Mesothelial cell of epicardium (in vitro differentiated cells): ENCODE measurements at places on chromosomes 7 and 10. TPM values are rescaled to one million over a fixed set of nuclear protein-coding genes. Genes with fewer than 3 reads are reported as not detected.

NRCAM gene
- 5.0 to 6.2 TPM (median 5.7 TPM) in 3 replicates for total RNA-seq

GRCh38 chr10:103600325-103600724 lies 106.8 kb downstream of the NEURL1 start:
- DNase-seq, result no peak

DNA sequence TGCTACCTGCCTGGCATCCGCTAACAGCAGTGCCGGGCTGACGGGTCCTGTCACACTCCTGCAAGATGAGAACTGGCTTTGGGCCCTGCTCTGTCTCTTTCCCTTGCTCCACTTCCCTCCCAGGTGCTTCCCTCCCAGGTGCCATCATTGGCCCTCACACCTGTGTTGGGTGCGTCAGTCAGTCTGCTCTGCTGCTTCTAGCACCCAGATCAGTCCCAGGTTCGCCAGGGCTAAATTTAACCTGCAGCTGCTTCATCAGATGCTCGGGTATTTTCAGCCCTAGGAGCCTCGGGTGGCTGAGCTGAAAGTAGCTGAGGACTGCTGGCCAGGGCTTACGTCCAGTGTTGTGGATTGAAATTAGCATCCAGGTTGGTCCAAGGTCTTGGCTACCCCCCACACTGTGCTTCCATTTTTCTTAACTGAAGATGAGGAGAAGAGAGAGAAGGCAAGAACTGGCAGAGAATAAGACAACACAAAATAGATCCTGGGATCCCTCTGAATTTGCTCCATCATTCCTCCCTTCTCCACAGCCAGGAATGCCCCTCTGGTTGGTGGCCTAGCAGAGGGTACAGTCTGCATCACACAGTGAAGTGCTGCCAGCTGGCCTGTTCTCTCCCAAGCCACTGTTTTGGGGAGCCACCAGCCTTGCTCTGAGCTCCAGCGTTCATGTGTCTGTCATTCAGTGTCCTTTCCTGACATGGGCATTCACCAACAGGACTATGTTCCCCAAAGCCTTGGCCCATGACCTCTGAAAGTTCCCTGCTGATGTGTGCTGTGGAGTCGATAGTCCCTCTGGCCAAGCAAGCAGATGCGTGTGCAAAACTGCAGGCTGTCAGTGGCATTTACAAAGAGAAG lies 65.9 kb upstream of the SYPL1 start:
- DNase-seq, result no peak

GPR22 gene
- total RNA-seq, result not detected in 3 replicates

DNA sequence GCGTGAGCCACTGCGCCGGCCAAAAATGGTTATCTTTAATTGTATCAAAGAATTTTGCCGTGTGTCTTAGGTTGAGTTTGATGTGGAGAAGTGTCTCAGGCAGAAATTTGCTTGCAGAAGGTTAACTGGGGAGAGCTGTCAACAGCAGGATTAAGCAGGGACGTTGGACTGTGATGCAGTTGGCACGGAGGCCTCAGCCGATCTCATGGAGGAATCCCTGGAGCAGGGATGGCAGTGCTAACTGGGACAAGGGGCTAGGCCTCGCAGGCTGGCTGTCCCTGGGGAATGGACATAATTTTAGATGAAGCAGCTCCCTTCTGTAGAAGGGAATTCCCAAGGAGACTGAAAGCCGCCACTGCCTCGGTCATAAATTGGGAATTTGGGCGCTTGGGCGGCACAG lies 12.3 kb upstream of the KIF5B start:
- no peak for DNase-seq

DNA sequence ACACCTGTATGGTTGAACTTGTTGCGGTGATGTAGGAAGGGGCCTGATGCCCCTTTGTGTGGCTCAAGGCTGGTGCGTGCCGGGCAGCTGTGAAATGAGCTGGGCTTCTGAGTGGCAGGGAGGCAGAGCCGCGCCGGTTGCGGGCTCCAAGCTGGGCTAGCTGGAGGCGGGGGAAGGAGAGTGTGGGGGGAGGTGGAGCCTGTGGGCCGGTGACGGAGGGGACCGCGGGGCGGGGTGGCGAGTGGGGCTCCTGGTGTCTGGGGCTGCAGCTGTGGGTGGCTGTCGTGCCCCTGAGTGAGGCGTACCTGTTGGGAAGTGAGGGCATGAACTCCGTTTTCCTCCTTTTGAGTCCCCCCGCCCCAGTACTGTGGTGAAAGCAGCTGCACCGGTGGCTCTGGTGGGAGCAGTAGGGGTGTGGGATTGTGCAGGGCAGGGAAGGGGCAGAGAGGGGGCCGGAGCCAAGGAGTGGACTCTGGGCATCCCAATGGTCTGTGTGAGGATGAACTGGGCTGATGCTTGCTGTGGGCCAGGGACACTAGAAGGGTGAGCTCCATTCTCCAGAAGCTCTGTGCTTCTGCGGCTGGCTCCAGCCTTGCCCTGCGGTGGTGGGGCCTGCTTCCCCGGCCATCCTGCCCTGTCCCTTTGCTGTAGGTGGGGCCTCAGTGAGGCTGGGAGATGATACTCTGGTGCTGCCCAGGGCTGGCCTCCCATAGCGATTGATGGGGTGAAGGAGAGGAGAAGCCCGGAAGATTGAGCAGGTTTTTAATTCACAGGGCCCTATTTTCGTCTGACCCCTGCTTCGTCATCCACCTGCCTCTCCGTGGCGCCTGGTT lies 41.7 kb downstream of the INPP5A start:
- no peak for DNase-seq

DNA sequence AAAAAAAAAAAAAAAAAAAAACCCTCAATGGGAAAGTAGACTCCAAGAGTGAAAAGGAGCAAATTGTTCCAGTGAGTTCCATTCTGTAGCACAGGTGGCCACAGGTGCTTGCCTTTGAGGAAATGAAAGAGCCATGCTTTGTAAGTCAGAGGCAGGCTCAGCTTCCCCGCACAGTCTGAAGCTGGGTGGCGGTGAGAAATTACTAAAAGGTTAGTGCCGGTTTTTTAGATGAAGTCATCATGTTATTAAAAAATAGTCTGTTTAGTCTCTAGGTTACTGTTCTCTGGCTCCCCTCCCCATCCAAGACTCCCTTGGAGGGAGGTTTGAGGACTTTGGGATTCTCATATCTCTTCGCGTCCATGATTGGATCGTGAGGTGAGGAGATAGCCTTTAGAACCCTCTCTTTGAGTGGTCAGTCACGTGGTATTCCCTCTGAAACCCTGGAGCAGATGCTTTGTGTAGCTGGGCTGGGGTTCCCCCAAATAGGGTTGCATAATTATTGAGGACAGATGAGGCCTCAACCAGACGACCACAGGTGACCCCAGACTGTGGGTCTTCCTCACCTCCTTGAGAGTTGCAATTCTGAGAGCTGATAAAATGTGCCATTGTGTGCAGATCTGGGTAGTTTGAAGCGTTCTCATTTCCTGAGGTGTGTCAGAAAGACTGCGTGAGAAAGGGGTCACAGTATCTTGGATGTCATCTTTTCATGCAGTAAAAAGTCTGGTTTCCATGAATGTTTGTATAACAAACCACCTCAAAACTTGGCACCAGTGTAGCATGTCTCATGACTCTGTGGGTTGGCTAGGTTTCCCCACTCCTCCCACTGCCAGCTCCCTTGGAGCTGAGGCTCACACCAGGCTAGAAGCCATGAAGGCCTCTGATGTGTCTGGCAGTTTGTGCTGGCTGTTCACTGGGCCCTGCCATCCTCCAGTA lies 27.1 kb downstream of the OGDH start:
- DNase-seq, result no peak

DNA sequence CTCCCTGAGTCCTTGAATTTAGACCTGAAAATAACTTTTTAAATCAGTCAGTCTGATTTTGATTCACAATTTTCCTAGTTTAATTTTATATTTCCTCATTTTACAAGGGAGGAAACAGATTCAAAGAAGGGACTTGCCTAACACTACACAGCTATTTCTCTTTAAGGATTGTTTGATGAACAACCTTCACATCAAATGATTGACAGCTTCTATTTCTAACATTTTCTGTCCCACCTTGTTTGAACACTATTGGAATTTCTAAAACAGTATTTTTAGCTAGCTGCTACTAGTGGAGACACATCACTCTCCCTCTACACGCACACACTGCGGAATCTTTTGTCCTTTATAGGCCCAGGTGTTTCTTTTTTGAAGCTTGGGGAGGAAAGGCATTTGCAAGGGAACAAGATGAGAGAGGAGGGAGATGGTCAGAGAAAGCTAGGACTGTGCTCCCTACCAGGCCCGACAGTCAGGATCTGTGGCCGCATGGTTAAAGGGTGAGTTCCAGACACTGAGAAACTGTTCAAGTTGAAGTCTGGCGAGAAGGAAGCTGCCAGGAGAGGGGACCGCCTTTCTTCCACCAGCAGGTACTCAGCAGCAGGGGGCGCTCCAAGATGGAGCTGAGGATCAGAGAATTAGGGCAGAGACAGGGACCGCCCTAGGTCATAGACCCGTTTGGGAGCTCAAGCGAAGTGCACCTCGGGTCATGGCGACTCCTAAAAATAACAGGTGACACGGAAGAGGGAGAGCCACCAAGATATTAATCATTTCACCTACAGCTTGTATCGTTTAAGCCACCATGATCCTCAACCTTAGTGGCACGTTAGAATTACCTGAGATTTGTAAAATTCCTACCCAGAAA lies 49.7 kb downstream of the DNAJC12 start:
- no peak for DNase-seq

DNA sequence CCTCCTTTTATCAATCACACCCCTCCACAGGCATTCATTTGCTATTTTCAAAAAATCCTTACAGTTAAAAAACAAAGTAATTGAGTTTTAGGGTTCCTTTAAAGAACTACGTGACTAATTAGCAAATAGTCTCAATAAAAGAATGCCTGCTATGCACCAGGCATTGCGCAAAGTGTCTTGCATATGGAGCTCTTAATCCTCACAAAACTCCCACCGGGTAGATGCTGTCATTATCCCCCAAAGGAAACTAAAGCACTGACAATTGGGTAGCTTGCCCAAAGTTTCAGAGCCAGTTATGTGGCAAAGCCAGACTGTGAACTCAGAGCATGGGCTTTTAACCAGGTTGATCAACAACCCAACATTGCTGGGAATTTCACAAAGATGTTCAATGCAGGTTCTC lies 305.7 kb downstream of the ELMO1 start:
- no peak for DNase-seq

ASAH2 gene
- total RNA-seq, result 7.1 to 8.3 TPM (median 8.1 TPM) in 3 replicates

CNPY1 gene
- total RNA-seq, result not detected in 3 replicates

GRCh38 chr10:129253865-129254179 lies 213.2 kb upstream of the MGMT start:
- no peak for DNase-seq

ACSM6 gene
- not detected in 3 replicates for total RNA-seq

GRCh38 chr7:144834641-144835144 lies 1.2 kb downstream of the TPK1 start:
- DNase-seq, result no peak

CACNB2 gene
- 10.0 to 13.1 TPM (median 13.0 TPM) in 3 replicates for total RNA-seq
